GM03348 (cell line): ENCODE measurements at places on chromosomes 4 and X.

GRCh38 chr4:21577056-21577455 is 371.5 kb downstream of the KCNIP4 start:
- DNase-seq: no peak

GRCh38 chr4:152957437-152958171 is 21.5 kb downstream of the FHDC1 start:
- no peak for DNase-seq

GRCh38 chrX:12791257-12792228 is at the start of gene PRPS2:
Gene PRPS2 (plus strand): TSS chrX:12791412. CDS start chrX:12791498, 86 bp downstream.
- peak; percentile 87 for DNase-seq

- DNase-seq: no peak
Measured at GRCh38 chrX:105695451-105695850, 126.9 kb upstream of the NRK start.

- DNase-seq: peak; percentile 32
Measured at GRCh38 chr4:186570193-186570996, 15.0 kb upstream of the MTNR1A start.

- DNase-seq: peak; percentile 63
Measured at GRCh38 chr4:121764702-121765367, at the start of gene SMIM43. Gene SMIM43 (minus strand): TSS chr4:121765164. CDS start chr4:121765105, 59 bp downstream.

DNA sequence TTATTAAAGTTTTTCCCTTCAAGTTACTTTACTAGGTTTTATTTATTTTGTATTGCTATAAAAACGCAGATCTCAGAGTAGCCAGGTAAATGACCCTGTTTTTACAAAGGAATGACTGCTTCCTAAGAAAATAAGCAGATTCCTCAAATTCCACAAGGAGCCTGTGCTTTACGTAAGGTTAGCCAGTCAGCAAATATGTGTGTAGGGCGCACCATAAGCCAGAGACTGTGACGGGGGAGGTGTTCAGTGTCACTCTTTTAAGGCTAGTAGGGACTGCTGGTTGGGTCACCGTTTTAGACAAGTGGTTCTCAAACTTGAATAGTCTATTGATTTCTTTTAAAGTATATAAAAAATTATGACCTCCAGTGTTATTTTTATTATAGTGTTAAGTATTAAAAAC is 119.9 kb downstream of the ANK2 start:
- no peak for DNase-seq

DNA sequence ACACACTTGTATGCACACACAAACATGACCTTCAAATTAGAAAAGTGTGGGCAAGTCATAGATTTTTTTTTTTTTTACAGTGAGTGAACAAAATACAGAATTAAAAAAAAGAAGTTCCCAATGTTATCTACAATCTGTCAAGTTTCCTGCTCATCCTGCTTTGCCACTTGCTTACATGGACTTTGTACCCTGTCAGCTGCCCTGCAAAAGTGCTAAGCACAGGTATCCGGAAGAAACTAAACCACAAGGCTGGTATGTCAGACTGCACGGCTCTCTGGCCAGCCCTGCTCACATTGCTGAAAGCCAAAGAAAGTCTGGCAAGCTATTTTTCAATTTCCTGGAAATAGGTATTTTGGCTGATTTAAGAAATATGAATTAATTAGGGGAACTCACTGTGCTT is 38.9 kb upstream of the BCLAF3 start:
- no peak for DNase-seq

GRCh38 chrX:17495052-17495451 is 120.1 kb downstream of the NHS start:
- DNase-seq: no peak

DNA sequence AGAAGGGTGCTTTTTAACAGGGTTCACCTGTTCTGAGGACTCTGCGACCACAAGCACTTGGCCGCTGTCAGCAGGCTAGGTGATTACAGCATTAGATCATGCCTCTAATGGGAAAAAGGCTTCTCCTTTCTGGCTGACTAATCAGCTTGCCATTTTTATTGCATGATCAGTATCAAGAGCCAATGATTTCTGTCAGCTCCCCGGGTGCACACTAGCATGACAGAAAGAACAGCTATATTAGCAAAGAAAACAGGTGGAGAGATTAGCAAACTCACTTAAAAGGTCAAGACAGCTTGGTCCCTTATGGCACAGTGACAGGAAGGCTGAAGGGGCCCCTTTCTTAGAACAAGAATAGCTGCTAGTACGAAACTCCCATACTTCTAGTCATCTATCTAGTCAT is 170.0 kb downstream of the SMIM20 start:
- DNase-seq: peak; percentile 83

DNA sequence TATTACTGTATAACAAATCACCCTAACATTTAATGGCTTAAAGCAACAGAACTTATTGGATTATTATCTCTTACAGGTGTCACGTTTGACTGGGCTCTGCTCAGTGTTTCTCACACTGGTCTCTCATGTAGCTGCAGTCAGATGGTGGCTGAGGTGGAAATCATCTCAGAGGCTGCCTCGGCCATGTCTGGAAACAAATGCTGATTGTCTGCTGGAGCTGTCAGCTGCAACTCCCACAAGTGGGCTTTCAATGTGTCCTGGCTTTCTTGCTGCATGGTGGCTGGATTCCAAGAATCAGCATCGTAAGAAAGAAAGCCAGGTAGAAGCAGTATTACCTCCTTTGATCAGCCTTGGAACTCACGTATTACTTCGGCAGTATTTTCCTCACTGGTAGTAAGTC is 277.6 kb downstream of the SPANXN1 start:
- no peak for DNase-seq

DNA sequence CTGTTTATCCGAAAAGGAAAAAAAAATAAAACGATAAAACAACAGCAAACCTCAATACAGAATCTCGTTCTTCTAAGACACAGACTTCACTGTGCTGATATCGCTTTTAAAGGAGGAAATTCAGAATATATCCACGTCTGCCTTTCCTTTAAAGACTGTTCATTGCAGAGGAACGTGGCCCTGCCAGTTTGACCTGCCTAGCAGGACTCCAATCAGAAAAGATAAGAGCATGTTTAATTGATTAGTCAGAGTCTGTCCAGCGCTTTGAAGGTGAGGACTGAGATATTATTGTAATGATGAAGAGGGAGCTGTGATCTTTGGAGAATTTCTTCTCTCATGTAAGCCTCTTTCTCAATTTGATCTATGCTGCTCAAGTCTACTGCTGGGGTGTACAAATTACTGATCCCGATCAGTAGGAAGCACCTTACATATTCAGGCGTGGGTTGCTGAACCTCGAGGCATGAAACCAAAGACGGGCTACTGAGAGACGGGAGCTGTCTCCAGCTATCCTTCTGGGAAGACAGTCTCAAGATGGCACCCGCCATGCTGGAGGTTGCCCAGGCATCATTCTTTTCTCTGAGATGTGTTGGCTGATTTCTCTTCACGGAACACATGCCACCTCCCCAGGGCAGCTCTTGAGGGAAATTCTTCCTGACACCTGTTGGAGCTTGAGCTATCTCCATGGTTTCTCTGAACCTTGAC is 146.1 kb downstream of the SHOX start:
- DNase-seq: no peak

DNA sequence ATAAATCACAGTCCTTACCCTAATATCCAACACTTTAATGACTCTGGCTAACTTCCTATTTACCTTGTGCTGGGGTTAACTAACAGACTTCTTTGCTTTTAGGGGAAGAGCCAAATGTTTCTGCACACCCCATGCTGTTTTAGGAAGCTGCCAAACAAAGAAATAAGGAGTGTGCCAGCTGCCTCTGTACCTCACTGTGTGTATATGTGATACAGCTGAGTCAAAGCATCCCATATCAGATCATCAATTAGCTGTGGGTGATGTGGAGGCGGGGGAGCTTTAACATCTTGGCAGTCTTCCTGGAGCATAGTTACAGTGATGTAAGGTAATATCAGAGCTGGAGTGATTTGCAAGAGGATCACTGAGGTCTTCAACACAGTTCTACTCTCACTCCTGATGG is 95.4 kb downstream of the COL25A1 start:
- DNase-seq: no peak

GRCh38 chrX:33106737-33107136 is 104.6 kb downstream of the DMD start:
- no peak for DNase-seq
